WTC11 (cell line): ENCODE measurements at places on chromosomes 11 and 22. TPM values are rescaled to one million over a fixed set of nuclear protein-coding genes. Genes with fewer than 3 reads are reported as not detected.
A peak's percentile ranks its signal among the peaks of the same experiment; 100 is the strongest.

DNA sequence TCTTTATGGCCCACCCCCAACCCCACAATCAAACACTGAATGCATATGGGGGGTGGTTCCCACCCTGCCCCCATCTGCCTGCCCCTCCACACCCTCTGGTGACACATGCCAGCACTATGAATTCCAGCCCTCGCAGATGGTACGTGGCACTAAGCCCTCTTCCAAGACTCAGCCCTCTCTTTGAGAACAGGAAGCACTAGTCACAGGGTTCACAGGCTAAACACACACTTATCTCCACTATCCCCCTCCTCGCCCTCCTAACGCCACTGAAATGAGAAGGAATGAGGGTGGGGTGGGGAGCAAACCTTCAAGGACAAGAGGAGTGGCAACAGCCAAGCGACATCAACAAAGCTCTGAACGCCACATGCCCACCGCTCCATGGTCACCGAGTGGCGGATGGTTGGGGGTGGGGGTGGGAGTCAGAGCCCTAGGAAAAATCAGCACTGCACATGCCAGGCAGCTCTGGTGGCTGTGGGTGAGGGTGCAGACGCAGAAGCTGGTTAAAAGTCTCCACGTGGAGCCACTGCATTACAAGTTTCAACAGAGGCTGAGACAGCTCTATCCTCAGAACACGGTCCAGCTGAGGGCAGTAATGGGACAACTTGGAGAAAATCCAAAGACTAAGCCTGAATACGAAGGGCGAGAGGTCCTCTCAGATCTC is 33.6 kb downstream of the TMEM184B start:
- H3K36me3 ChIP-seq, result peaks cover 31% of the 10 kb centered on the region
- no peak overlapping the region for H3K4me3 ChIP-seq
- no peaks in the 10 kb centered on the region for H3K27me3 ChIP-seq
- DNase-seq, result no peak
- peaks cover 15% of the 10 kb centered on the region for H3K4me1 ChIP-seq

Gene APOL3
- 0.26 to 0.60 TPM (median 0.32 TPM) in 3 replicates for total RNA-seq

Gene BIRC3
- 0.33 to 0.50 TPM (median 0.39 TPM) in 3 replicates for total RNA-seq

- H3K27ac ChIP-seq, result no peak overlapping the region
- peaks cover 7% of the 10 kb centered on the region for H3K27me3 ChIP-seq
- H3K4me3 ChIP-seq, result no peak overlapping the region
- peaks cover 5% of the 10 kb centered on the region; the same call in 1 of the 2 replicates for H3K36me3 ChIP-seq
These were observed 2.8 kb downstream of the HRAS start for GRCh38 chr11:532527-532985.

DNA sequence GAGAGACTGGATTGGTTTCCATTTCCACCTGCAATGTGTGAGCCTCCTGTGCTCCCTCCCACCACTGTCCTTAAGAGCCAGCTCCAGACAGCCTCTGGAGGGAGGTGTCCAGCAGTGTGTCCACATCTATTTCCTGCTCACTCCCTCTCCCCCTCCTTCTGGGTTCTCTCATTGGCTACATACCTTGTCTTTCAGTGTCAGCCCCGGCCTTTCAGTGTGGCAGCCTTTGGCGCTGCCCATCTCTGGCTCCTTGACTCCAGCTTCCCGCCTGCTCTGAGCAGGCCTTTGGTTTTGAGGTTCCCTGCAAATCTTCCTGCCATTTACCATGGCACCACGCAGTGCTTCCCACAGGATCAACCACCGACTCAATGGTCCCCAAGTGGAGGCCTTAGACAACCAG is 19.0 kb upstream of the PTPRJ start:
- no peak overlapping the region for H3K4me3 ChIP-seq
- no peak overlapping the region; the same call in 1 of the 2 replicates for H3K27ac ChIP-seq
- no peaks in the 10 kb centered on the region for H3K4me1 ChIP-seq
- no peaks in the 10 kb centered on the region for H3K36me3 ChIP-seq
- H3K27me3 ChIP-seq, result no peaks in the 10 kb centered on the region

DNA sequence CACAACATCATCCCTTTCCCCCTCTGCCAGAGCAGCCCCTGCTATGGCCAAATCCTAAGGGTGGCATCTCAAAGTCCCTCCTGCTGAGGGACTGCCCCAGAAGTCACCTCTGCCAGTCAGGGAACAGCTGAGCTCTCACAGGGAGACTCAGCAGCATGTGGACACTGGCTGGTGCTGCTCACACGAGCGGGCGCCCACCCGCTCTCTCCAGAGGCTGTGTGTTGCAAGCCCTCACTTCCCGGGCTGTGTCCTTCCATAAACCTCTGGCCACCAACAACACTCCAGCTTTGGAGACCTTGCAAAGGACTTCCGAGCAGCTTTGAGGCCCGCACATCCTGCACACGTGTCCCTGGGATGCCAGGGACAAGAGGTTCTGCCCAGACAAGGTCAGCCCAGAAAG is 2.8 kb downstream of the IGSF9B start:
- peaks cover 4% of the 10 kb centered on the region; the same call in 1 of the 2 replicates for H3K36me3 ChIP-seq
- peak overlapping the region; percentile 82 for H3K4me3 ChIP-seq
- H3K4me1 ChIP-seq, result peaks cover 75% of the 10 kb centered on the region
- no peak for DNase-seq
- H3K27me3 ChIP-seq, result peaks cover 32% of the 10 kb centered on the region

Gene IZUMO1R
- total RNA-seq, result not detected in 3 replicates

DNA sequence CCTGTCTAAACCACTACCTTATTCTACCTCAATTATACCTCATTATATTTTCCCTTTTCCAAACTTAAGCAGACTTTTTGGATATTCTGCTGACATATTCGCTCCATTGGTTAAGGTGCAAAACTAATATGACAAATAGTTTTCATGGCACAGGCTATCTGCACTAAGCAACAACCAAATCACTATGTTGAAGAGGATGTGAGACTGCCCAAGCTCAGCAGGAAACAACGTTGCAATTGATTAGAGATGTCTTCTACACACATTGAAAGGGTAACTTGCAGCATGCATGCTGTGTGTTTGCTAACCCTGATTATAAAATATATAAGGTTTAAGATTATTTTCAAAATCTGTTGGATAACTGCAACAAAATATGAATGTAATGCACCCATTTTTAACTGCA is 61.6 kb downstream of the STK33 start:
- peaks cover 28% of the 10 kb centered on the region for H3K4me1 ChIP-seq
- H3K27me3 ChIP-seq, result no peaks in the 10 kb centered on the region
- no peaks in the 10 kb centered on the region for H3K36me3 ChIP-seq
- H3K27ac ChIP-seq, result no peak overlapping the region
- DNase-seq, result no peak
- H3K4me3 ChIP-seq, result no peak overlapping the region

- H3K36me3 ChIP-seq, result no peaks in the 10 kb centered on the region
- peak overlapping the region; percentile 54; the same call in 1 of the 2 replicates for H3K27ac ChIP-seq
- H3K4me3 ChIP-seq, result no peak overlapping the region; the same call in 1 of the 2 replicates
- H3K27me3 ChIP-seq, result no peaks in the 10 kb centered on the region
These were observed 66.1 kb downstream of the CECR2 start for GRCh38 chr22:17435375-17435774.

GRCh38 chr11:71109186-71109585 is 143.2 kb downstream of the SHANK2 start:
- H3K27ac ChIP-seq, result no peak overlapping the region
- H3K4me3 ChIP-seq, result no peak overlapping the region
- H3K27me3 ChIP-seq, result no peaks in the 10 kb centered on the region
- DNase-seq, result no peak
- H3K36me3 ChIP-seq, result peaks cover 30% of the 10 kb centered on the region
- H3K4me1 ChIP-seq, result peaks cover 21% of the 10 kb centered on the region

- peaks cover 13% of the 10 kb centered on the region for H3K4me1 ChIP-seq
- H3K27me3 ChIP-seq, result no peaks in the 10 kb centered on the region
- no peak overlapping the region; the same call in 1 of the 2 replicates for H3K27ac ChIP-seq
- peaks cover 38% of the 10 kb centered on the region for H3K36me3 ChIP-seq
These were observed 67.4 kb downstream of the SWAP70 start for GRCh38 chr11:9731256-9731655.

- peak overlapping the region; percentile 68 for H3K27ac ChIP-seq
- H3K36me3 ChIP-seq, result peaks cover 24% of the 10 kb centered on the region
- no peak for DNase-seq
- H3K4me1 ChIP-seq, result peaks cover 38% of the 10 kb centered on the region
- no peaks in the 10 kb centered on the region for H3K27me3 ChIP-seq
These were observed 46.2 kb downstream of the SHANK2 start for GRCh38 chr11:71206186-71206585.

Gene ALDH3B2
- 0.13 to 0.30 TPM (median 0.30 TPM) in 3 replicates for total RNA-seq

DNA sequence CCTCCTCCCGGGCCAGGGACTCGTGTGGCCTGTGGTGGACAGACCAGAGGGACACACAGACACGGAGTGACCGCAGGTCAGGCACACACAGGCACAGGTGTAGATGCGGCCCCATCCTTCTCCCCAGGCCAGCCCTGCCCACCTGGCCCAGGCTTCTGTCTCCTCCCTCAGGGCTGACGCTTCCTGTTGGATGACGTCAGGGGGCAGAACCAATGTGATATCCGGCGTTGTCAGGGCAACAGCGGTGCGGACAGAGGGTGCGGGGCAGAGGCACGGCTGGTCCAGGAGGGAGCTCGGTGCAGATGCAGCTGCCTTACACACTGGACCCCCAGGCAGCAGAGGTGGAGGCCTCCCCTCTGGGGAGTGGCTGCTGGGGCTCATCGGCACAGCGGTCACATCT is 2.9 kb upstream of the TUBGCP6 start:
- H3K27me3 ChIP-seq, result no peaks in the 10 kb centered on the region; the same call in 1 of the 2 replicates
- peak; percentile 80 for DNase-seq
- H3K4me1 ChIP-seq, result peaks cover 15% of the 10 kb centered on the region
- H3K27ac ChIP-seq, result no peak overlapping the region

- no peak overlapping the region for H3K4me3 ChIP-seq
- H3K27me3 ChIP-seq, result peaks cover 3% of the 10 kb centered on the region; the same call in 1 of the 2 replicates
- H3K27ac ChIP-seq, result no peak overlapping the region
- no peak for DNase-seq
- peaks cover 6% of the 10 kb centered on the region for H3K36me3 ChIP-seq
- H3K4me1 ChIP-seq, result peaks cover 17% of the 10 kb centered on the region
These were observed 35.6 kb downstream of the AMPD3 start for GRCh38 chr11:10490398-10491241.

DNA sequence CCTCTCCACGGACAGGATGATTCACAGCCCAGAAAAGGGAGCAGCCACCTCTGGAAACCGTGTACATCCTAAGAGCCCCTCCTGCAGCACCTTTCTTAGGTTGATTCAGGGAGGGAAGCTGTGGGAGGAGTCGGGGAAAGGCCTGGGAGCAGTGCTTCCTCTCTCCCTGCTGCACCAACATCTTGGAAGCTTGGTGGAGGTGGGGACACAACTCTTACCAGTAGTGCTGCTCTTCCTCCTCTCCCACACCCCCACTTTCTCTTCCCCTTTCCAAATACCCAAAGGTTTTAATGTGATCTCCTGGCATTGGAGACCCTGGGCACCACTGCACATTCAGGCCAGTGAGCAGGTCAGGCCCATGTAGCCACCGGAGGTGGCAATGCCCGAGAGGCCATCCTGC is 46.4 kb upstream of the HORMAD2 start:
- no peaks in the 10 kb centered on the region for H3K27me3 ChIP-seq
- no peak overlapping the region for H3K4me3 ChIP-seq
- H3K36me3 ChIP-seq, result no peaks in the 10 kb centered on the region
- no peak for DNase-seq
- no peak overlapping the region for H3K27ac ChIP-seq

Gene C22orf42
- 0.61 to 0.78 TPM (median 0.69 TPM) in 3 replicates for total RNA-seq

Gene DTX4
- total RNA-seq, result 12.3 to 15.5 TPM (median 12.8 TPM) in 3 replicates

Gene ISX
- total RNA-seq, result not detected in 3 replicates

DNA sequence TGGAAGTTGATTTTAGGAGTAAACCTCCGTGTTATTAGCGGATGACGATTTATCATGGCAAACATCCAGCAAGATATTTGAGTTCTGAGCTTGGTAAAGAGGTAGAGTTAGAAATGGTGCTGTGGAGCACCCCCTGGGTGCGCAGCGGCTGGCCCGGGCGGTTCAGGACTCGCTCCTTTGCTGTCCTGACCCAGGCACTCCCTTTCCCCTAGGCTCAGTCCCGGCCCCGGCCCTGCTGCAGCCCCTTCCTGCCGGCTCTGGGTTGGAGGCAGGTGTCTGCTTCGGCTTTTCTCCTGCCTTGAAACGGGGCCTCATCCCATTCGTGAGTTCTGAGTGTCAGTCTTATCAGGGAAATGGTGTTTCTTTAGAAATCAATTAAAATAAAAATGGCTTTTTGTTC is 33.4 kb downstream of the AP2A2 start:
- peak overlapping the region; percentile 73 for H3K27ac ChIP-seq
- H3K4me3 ChIP-seq, result no peak overlapping the region
- H3K4me1 ChIP-seq, result peaks cover 25% of the 10 kb centered on the region
- peaks cover 28% of the 10 kb centered on the region for H3K36me3 ChIP-seq
- H3K27me3 ChIP-seq, result no peaks in the 10 kb centered on the region
- no peak for DNase-seq

- no peak overlapping the region for H3K4me3 ChIP-seq
- H3K27me3 ChIP-seq, result peaks cover 3% of the 10 kb centered on the region
- no peak for DNase-seq
- H3K4me1 ChIP-seq, result peaks cover 13% of the 10 kb centered on the region
- H3K36me3 ChIP-seq, result no peaks in the 10 kb centered on the region
These were observed 78.1 kb upstream of the PICALM start for GRCh38 chr11:86147004-86147403.

DNA sequence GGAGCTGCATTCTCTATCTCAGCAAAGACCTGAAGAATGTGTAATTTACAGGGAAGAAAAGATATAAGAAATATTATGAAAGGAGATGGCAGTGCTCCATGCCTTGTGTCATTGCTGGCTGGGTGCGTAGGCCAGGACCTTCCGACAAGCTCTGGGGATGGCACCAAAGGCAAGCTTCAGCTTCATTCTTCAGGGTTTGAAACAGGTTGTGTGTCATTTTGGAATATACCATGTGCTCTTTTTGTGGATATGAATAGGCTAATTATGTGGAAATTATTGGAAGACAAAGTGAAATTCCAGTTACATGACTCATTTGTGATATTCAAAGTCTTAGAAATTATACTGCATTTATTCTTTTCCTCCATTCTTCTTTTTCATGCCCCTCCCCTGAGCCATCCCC is 5.7 kb upstream of the KIRREL3 start:
- peaks cover 34% of the 10 kb centered on the region for H3K4me1 ChIP-seq
- H3K4me3 ChIP-seq, result no peak overlapping the region

DNA sequence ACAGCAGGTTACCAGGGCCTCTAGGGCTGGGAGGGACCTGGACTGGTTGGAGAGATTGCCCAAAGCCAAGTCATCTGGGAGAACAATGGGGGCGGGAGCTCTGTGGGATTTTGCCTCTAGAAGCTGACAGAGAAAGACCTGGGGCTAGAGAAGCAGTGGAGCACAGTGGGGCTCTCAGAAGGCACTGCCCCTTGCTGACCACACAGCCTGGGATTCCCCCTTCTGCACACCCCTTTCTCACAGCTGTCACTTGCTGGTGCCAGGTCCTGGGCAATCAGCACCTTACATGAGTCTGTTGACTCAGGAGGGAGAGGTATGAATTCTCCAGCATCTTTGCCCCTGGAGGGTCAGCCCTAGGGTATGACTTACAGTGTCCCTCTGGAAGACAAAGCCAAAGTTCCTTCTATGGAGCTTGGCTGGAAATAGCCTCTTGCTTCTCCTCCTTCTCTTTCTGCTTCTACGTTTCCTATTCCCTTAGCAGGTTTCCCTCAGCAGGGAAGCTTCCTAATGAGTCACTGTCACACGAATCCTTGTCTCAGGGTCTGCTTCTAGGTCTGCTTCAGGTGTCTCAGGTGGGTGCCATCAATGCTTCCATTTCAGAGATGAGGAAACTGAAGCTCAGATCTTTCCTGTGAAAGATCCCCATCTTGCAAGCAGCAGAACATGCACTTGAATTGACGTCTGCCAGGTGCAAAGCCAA is 27.0 kb downstream of the GDPD5 start:
- H3K4me3 ChIP-seq, result no peak overlapping the region
- H3K36me3 ChIP-seq, result no peaks in the 10 kb centered on the region
- H3K27me3 ChIP-seq, result no peaks in the 10 kb centered on the region
